Stimulated activated CD4-positive, alpha-beta T cell treated with anti-CD3 and anti-CD28 coated beads, TNF-alpha, amount 100 ng/mL, for 4 hours (primary cell): ENCODE measurements at places on chromosomes 2 and 18.

DNA sequence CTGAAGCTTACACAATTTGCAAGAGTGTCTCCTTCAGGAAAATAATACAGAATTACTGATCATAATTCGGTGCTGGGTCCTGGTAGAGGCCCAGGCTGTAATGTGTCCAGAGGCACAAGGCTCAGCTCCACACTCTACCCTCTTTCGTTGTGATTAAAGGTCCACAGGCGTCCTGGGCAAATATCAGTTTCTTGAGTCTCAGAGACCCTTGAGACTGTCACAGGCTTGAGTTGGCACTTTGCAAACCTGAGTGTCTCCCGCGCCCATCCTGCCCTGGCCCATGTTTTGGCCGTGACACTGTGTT, 46.9 kb upstream of the SMAD7 start:
- DNase-seq: no peak

- DNase-seq: no peak
Observed at GRCh38 chr2:230226051-230226551, 565 bp downstream of the SP140 start.

GRCh38 chr18:62201870-62202269, 14.8 kb downstream of the RELCH start:
- no peak for DNase-seq

DNA sequence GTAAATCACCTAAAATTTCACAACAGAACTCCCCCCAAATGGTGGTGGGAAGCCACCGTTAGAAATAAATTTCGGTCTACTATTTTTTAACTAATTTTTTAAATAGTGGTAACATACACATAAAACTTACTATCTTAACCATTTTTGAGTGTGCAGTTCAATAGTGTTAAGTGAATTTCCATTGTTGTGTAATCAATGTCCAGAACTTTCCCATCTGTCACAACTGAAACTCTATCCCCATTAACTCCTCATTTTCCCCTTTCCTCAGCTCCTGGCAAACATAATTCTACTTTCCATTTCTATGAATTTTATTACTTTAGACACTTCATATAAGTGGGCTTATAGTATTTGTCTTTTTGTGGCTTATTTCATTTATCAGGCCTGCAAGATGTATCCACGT, 34.1 kb upstream of the HNMT start:
- DNase-seq: no peak

DNA sequence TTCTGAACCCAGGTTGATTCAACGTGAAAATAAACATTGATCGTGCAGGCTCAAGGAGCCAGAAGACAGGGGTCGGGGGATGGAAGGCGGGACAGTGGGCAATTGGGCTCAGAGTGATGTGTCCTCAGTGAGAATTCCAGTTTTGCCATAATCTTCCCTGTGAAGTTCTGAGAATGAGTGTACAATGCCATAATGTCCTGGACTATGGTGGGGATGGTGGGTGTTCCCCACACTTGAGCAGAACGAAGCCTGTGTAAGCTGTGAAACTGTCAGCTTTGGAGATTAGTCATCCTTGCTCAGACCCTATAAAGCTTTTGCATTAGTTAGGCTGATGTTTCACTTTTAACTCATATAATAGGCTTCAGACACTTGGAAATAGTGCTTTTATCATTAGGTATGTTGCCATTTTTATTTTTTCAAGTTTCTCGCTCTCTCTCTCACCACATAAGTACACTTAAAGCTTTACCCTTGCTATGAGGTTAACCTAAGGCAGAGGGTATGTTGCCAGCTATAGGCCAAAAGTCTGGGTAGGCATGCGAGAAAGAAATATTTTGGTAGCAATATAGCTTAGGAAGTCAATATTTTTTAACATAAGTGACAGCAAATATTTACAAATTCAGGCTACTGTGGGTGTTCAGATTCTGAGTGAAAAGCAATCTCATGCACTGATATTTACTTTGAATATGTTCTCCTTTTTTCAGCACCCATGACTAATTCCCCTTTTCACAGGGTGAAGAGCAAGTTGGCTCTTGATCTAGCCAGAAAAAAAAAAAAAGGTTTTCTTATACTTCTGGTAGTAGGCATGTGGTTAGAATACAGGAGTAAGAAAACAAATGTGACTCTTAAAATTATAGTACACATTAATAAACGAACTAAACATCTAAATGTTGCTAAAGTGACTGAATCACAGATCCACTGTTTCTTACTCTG, 47.2 kb downstream of the CDC42EP3 start:
- DNase-seq: no peak

GRCh38 chr2:15427987-15428386, 133.1 kb downstream of the NBAS start:
- DNase-seq: no peak

DNA sequence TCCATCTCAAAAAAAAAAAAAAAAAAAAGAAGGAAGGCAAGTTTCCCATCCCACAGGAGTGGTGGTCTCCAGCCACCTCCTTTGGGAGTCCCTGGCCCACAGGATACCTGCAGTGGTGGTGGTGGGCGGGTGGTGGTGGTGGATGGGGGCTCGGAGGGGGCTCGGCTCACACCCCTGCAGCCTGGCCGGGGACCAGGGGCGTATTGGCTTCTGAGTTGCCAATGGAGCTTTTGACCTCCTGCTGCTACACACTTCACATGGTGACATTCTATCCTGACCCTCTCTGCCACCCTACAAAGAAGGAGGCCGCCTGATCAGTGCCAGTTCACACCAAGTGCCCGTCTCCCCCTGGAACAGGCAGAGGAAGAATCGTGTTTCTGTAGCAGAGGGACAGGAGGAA, 119.6 kb downstream of the NFATC1 start:
- no peak for DNase-seq

DNA sequence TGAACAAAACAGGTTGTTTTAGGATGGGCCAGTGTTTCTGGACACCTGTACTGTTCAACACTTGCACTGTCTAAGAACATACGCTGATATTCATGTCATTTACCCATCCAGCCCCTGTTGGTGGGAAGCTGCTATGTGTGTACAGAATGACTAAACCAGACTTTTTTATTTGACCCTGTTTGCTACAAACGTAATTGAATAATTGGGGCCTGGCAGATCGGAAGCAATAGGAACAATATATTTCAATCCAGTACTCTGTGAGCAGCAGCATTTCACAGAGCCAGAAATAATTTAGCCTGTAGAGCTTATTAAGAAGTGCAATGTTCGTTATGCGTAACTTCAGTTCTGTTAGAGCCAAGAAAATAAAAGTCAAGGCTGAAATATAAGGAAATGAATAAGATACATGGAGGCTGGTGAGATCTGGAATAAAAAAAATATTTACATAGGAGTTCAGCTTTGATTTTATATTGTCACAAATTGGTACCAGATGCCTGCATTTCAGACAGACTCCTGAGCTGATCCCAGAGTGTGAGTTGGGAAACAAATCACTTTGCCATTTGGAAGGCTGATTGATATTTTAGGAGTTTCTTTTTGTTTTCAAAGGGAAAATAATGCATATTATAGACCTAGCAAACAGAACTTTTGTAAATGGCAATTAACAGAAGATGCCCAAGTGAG, 19.7 kb downstream of the CABLES1 start:
- no peak for DNase-seq

- DNase-seq: no peak
Observed at GRCh38 chr2:169362118-169362893, at the start of gene LRP2. Gene LRP2 (minus strand): TSS chr2:169362534. CDS start chr2:169362399, 135 bp downstream.

DNA sequence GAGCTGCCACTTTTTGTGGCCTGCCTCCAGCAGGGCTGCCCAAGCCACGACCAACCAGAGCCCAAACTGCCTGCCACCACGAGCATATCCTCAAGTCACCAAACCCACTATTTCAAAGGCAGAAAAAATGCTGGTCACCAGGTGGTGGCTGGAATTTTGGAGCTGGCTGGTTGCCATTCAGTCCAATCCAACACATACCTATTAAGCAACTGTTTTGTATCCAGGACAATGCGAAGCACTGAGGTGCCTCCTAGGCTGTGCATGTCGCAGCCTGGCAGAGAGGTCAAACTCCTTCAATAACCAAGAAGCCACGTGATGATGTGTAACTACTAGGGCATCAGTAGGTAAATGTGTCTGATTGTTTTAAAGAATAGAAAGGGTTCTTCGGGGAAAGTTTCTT, 108.3 kb upstream of the PPP1CB start:
- no peak for DNase-seq

GRCh38 chr2:99605036-99605435, 115.2 kb upstream of the REV1 start:
- DNase-seq: no peak

DNA sequence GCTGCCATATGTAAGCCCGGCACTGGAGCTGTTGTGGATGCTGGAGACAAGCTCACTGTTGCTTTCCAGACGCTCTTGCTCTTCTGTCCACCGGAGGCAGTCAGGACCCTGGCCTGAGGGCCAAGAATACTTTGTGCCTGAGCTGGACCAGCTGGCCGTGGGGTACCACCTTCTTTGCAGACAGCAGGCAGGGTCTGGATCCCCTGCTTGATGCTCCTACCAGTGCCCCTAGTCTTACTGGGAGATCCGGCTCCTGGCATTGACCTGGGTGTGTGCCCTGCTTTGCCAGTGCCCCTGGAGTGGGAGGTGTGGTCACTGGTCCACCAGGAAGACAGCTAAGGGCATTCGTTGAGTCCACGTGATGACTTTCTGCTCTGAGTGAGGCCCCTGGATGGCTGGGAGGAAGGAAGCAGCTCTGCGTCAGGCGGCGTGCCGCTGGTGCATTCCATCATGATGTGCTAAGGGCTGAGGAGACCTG, 59.3 kb downstream of the LRRFIP1 start:
- DNase-seq: no peak

- DNase-seq: no peak
Observed at GRCh38 chr2:234496055-234496834, 636 bp downstream of the ARL4C start.
